Omental fat pad (tissue), 4 donors: ENCODE measurements at places on chromosomes 2 and 18. TPM values are rescaled to one million over a fixed set of nuclear protein-coding genes. Genes with fewer than 3 reads are reported as not detected.

TUBB8B gene
- not detected for total RNA-seq

MROH2A gene
- total RNA-seq, result not detected

NR4A2 gene
- total RNA-seq, result 178 TPM

DNA sequence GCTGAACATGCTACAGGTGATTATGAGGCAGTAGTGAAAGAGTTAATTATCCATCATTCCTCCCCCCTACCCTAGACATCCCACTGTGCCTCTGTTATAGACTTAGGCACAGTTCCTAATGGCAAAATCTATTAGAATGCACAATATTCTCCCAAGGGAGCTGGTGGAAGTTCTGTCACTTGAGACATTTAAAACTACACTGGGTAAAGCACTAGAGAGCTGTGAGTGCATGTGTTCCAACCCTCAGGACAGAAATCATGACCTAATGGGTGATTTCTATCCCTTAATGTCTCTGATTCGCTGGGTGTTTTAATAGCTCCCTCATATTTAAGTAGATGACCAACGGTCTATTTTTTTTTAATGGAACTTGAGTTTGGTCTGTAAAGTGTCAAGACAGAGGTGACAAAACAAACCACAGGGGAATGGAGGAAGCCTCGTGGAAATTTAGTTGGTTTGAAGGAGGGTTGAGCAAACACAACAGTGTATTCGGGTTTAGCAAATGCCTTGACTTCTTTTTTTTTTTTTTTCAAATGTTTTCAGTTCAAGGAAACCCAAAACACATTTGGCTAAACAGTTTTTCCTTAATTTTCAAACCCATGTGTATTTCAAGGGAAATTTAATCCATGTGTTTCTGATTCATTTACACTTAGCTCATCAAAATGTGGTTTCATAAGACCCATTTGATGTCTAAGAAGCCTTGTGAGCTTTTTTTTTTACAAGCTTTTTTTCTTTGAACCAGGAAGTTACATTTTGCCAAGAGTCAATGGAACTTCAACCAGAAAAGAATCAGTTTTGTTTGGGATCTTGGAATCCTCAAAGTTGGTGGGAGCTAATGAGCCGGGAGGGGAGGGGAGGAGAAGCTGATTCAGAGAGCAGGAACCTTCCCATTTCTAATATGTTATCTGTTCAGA is 665.1 kb upstream of the ZEB2 start:
- DNase-seq, result no peak

DNA sequence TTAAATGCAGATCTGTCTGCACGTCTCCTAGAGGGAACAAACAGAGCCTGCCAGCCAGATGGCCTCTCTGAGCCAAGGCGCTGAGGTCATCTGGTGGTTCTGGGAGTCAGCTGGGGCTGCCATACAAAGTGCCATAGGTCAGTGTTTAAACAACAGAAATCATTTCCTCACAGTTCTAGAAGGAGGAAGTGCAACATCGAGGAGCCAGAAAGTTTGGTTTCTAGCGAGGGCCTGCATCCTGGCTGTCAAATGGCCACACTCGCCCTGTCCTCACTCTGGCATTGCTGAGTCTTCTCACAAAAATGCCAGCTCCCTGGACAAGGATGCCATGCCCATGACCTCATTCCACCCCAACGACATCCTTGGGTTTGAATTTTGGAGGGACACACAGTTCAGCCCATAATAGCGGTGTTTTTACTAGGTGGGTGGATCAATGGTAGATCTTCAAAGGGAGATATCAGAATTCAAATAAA is 59.6 kb downstream of the MYT1L start:
- no peak for DNase-seq

DNA sequence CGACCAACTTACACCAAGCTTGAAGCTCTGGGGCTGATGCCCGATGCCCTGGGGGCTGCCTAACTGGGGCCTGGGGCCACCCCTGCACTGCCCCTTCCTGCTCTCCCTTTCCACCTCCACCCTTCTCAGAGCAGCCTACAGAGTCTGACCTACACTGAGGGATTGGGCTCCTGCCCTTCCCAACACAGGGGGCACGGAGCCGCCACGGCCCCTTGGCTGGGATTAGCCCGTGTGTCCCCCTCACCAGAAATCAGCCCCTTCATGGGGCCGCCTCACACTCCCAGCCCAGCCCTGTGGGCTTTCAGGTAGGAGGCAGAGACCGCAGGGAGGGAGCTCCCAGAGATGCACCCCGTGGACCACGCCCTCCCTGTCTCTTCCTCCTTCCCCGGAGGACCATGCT is 198.0 kb downstream of the EIPR1 start:
- no peak for DNase-seq

DNA sequence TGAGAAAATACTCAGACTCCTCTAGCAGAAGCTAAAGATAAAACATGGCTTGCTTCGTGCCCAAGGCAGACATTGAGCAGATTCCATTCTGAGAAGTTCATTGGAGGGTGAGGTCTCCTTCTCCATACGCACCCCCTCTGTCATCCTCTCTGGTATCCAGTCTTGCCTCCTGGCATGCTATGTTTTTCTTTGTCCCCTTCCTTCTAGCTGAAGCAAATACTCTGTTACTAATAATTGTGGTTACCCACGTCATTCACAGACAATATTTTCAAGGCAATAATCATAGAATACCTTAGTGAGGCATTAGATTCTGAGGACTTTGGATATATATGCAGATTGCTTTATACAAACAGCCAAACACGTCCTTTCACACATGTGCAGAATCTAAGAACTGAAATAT is 66.2 kb upstream of the KLF7 start:
- no peak for DNase-seq

- DNase-seq, result no peak
These were observed 27.2 kb downstream of the CDKL4 start for GRCh38 chr2:39216346-39217191.

GRCh38 chr2:201933792-201934237 is 99.8 kb upstream of the FZD7 start:
- no peak for DNase-seq

DNA sequence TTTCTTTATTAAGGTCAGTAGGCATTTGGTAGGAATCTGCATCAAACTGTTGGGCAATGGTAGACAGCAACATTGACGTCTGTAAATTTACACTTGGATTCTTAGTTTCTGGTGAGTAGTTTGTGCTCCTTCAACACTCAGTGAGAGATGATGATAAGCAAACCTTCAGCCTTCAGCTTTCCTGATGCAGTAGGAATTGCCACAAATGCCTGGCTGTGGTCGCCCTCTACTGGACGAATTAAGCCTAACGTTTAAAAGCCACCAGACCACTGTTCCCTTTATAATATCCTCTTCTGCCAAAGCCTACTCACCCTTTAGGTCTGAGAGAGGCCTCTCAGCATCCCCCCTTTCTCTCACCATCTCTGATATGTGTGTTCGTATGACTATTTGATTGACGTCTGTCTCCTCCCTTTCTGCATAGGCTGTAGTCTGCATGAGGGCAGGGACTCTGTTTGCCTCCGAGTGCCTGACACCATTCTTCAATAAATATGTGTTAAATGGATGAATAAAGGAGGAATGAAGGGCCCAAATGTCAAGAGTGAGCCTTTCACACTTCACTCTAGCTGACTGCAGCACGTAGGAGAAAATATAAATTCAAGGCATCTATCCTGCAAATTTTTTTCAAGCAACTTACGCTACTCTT is 47.0 kb upstream of the PLEKHM3 start:
- DNase-seq, result peak; percentile 31

DNA sequence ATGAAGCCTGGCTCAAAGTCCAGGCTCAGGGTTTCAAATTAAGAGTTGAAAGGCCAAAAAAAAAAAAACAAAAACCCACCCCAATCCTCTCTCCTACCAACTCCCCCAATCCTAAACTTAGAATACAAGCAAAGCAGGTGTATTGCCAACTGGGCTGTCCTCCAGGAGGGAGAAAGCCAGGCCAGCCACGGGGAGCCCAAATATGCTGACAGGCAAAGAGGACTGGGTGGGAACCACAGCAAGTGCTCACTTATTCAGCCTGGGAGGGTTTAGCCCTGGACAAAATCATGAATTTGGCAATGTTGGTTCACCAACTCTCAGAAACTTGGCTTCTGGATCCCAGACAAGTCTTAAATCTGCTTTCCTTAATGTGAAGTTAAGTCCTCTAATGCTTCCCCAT is 36.5 kb downstream of the GKN2 start:
- DNase-seq, result no peak

DNA sequence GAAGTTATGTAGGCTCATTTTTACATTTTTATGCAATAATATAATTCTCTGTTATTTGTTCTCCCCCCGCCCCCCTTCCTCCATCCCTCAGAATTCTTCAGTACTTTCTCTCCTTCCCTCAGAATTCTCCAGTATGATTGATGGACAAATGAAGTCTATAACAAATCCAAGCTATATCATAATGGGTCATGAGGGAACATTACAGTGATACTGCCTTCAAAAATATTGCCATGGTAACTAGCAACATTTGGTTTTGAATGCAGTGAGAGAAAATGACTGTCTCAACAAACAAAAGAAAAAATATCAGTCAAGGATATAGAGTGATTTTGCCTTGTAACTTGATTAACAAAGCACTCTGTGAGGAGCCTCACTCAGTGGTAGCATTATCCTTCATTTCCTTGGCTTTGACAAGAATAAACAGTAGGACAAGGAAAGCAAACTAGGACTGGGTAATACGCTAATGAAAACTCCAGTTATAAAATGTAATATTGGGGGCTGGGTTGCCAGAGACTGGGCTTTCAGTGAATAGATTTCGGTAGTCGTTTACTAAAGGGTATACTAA is 392.9 kb upstream of the CRIM1 start:
- DNase-seq, result no peak

DNA sequence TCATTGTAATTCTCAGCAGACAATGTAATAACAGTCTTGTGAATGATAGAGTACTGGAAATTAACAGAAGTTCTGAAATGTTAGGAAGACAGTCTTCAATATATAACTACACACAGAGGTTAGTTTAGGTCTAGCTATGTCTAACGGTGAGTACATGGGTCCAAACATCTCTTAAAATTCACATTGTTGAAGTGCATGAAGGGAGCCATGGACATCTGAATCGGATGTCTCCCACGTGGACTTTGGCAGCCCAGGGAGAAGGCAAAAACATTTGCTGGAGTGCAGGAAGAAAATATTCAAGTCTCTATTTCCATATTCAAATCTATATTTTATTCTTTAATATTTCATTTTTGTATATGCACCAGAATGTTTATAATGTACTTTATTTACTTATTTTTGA is 34.8 kb downstream of the CACNB4 start:
- DNase-seq, result no peak

DNA sequence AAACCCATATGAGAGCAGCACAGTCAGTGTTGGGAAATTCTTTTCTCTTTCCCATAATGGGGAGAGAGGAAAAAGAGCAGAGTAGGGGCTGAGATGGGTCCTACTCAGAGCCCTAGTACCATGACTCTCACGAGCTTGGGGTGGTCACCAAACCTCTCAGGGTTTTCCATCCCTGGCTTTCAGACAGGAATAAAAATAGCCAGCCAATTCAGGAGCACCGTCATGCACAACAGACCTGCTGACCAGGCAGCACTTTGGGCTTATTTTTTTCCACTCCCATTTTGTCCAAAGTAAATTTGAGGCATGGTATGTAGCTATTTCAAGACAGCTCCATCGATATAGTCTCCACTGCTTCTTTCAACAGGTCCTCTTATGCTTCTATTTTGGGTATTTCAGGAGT is 86.4 kb downstream of the TGFA start:
- no peak for DNase-seq

DNA sequence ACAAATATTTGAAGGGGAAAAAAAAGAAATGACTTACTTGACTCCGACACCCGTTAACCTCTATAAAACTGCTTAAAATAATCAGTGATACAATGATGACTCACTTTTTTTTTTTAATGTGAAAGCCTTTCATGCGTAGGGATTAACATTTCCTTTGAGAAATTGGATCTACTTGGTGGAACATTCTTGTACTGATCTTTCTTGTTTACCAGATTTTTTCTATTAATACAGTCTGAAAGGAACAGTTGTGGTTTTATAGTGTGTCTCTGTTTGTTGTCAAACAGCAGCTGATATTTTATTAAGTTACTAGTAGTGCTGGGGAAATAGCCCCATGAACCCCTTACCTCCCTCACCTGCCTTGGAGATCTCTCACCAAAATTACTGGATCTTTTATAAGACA is 40.2 kb upstream of the NEB start:
- no peak for DNase-seq
